ENCODE measurements at places on chromosomes 7 and 10.

DNA sequence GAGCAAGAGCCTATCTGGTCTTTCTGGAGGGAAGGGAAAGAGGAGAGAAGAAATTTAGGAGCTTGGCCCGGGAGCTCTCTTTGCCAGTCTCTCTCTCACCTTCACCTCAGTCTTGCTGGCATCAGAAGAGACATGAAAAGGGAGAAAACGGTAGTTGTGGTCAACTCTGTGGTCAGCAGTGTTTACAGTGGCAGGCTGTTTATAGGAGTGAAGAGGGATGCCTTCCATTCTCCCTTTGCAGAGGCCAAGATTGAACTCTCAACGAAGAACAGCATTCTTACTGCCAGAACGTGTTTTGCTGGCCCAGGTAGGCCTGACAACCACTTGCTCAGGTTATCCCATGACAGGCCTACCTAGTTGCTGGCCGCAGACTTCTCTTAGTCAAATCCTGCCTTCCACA lies 133.3 kb downstream of the CCDC3 start:
- no peak for DNase-seq

- no peak for DNase-seq
Measured at GRCh38 chr7:99943641-99944496, 14.4 kb upstream of the GJC3 start.

GRCh38 chr10:119441921-119442757 lies 100.4 kb downstream of the RGS10 start:
- DNase-seq: no peak

DNA sequence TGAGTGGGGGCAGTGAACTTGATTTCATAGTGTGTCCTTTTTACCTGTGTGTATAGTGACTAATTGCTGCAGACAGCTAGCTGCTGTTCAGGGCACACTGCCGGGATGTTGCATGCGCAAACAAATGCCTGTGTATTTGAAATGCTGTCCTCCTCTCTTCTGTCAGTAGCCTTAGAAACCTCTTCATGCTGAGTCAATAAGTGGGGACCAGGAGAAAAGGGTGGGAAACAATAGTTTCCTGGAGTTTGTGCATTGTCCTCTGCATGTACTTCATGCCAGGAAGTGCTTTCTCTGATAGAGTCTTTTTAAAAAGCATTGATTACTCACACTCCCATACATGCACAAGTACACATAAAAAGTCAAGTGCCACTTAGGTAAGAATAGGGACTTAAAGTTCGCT lies 1183.7 kb upstream of the CELF2 start:
- no peak for DNase-seq

- DNase-seq: no peak
Measured at GRCh38 chr7:78315119-78315518, 516.5 kb downstream of the PHTF2 start.

DNA sequence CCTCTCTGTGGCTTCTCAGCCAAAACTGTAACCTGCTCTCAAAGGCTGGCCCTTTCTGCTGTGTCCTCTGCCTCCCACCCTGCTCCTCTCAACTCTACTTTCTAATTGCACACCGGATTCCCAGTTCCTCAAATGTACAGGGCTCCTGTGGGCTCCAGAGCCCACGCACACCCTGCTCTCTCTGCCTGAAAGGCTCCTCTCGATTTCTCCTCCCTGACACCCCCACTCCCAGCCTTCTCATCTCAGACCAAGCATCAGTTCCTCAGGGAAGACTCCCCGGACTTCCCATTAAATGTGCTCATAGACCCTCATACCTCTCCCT lies 111.7 kb upstream of the STEAP1B start:
- no peak for DNase-seq

GRCh38 chr10:44618910-44619309 lies 234.0 kb upstream of the CXCL12 start:
- no peak for DNase-seq

GRCh38 chr10:9824631-9825071 lies 1193.0 kb upstream of the CELF2 start:
- DNase-seq: no peak

DNA sequence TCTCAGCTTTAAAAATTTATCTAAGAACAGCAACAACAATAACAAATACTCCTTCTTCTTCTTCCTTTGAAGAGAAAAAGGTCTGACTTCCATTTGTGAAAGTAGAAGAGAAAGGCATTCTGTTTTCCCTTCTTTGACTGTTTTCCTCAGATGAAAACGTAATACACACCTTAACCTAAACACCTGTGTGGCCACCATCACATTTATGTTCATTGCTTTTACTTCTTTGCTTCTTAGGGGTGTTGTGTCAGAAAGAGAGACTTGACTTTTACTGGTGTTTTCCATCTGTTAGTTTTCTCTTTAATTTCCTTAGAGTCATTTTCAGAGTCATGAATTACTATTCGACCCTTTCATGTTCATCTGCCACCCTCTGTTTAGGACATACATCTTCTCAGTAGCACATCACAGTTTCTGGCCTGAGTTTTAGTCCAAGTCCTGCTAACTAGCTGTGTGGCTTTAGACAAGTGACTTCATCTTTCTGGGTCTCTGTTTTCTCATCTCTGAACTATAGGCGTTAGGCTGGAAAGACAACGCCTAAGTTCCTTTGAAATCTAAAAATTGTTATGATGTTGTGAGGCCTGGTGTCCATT lies 283.8 kb downstream of the GATA3 start:
- no peak for DNase-seq
